ENCODE measurements at places on chromosomes 5 and 9.

DNA sequence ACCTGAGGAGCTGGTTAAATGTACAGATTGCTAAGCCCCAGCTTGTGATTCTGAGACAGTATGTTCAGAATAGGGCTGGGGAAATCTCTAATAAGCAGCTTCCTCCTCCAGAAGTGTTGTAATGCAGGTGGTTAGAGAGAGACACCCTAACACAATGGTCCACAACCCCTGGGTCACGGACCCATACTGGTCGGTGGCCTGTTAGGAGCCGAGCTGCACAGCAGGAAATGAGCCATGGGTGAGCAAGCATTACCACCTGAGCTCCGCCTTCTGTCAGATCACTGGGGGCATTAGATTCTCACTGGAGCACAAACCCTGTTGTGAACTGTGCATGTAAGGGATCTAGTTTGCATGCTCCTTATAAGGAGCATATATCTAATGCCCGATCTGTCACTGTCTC is 61.8 kb downstream of the SLC36A1 start:
- DNase-seq, result no peak

GRCh38 chr5:121968910-121969607 is 7.3 kb downstream of the SRFBP1 start:
- DNase-seq, result peak; percentile 99

GRCh38 chr9:115694991-115695390 is 458.6 kb upstream of the PAPPA start:
- peak; percentile 39 for DNase-seq

- no peak for DNase-seq
These were observed 12.1 kb upstream of the WDR5 start for GRCh38 chr9:134123764-134124128.

DNA sequence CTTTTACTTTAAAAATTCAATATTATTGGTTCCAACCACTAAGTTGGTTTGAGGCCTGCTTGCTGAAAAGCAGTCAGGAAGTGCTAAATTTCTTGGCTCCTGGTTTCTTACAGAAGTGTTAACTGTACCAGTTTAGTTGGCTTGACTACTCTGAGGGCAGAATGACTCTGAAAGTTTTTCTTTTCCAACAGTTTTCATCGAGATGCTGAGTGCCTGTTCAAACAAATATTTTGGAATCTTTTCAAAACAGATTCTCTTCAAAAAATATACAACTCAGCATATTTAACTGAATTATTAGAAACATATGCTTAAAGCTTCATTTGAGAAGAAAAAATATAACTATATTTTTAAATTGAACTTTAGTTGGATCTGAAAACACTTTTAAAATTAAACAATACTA is 37.0 kb downstream of the SLC38A9 start:
- DNase-seq, result no peak

DNA sequence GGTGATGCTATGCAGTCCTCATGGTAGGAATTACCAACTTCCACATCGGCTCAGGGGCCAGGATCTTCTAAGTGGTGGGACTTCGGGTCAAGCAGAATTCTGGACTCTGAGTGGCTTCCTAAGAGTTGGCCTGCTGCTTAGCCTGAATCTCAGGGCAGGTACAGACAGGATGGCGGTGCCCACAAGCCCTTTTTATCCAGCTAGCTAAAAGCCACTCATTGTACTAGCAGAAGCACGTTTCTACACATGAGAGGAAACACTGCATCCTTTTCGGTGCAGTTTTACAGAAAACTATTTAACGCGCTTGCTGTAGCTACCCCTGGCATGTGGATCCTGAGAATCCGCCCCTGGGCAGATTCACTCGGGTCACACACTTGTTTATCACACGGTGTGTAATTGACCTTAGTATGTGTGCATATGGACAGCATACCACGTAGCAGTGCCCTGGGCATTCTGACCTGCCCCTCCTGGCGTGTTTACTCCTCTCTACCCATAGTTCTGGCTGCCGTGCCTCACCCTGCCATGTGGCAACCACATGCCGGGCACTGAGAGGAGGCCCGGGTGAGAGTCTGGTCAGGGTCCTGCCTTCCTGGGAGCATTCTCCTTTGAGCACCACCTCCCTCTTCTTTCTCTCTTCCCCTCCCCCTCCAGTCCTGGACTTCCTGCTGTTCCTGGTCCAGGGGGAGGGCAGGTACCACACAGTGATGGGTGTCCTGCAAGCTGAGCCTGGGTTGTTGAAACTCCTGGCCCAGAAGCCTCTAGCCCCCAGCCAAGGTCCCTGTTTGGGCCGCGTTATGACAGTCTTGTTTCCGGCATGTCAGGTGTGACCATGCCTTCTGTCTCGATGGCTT is 65.9 kb downstream of the DAB2IP start:
- DNase-seq, result no peak

DNA sequence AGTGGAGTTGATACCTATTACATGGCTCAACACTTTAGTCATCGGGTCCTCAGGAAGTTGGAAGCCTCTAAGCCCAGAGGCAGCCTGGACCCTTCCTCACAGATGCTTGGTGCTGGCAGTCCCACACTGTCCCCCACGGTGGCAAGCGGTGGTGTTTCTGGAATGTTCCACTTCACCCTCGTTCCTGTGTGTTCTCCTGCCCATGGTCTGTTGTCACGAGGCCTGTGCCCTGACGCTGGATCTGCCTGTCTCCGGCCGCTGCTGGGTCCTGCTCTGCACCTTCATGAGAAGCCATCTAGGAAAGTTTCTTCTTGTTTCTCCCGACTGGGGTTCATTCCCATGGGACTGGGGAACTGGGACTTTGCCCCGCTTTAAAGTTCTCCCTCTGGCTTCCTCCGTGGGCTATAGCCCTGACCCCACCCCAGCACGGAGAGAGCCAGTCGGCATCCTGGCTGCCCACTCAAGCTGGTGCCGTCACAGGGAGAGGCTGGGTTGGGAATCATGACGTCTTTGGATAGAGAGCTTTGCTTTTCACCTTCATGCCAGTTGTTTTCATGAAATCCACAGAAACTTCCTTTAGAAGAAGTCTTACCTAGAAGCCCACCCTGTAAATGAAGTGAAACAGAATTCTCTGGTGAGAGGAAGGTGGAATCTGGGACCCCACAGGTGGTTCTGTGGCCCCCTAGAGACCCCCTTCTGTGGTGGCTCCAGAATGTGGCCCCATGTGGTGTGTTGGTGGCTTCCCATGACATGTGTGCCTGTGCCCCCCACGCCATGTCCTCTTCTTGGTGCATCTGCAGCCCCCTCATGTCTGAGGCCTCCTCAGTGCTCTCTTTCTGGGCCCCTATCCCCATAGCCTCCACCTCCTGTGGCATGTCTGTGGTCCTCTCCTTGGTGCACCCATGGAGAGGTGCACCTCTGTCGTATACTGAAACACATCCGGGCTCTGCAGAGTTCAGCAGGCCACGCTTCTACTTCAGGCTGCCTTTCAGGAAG is 43.8 kb downstream of the TRIP13 start:
- DNase-seq, result no peak

- no peak for DNase-seq
These were observed 547.3 kb upstream of the ZNF608 start for GRCh38 chr5:125293726-125294125.

DNA sequence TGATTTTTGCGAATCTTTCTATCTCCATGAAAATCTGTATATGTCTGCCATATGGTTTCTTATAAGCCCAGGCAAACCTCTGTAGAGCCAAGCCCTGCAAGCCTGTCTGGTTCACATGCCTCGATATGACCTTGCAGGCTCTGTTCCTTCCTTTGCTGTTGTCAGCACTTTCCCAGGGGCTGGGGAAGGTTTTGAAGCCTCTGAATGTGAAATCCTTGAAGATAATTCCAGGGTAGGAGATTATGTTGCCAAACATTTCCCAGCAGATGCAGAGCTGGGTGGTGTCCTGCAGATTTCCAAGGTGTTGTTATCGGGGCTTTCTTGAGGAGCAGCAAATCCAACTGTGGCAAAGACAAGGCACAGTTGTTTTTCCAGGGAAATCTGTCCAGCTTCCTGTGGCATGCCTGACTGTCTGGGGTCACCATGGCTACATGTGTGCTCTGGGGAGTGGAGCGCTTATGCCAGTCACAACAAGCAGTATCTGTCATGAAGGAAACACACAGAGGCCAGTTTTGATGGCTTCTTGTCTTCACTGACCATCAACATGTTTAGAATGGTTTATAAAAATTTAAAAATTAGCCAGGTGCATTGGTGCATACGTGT is 60.7 kb upstream of the RPS23 start:
- DNase-seq, result no peak

- no peak for DNase-seq
These were observed 1.3 kb downstream of the SEMA6A start for GRCh38 chr5:116573279-116573701.

GRCh38 chr9:124284237-124284831 is 26.6 kb downstream of the NEK6 start:
- no peak for DNase-seq

DNA sequence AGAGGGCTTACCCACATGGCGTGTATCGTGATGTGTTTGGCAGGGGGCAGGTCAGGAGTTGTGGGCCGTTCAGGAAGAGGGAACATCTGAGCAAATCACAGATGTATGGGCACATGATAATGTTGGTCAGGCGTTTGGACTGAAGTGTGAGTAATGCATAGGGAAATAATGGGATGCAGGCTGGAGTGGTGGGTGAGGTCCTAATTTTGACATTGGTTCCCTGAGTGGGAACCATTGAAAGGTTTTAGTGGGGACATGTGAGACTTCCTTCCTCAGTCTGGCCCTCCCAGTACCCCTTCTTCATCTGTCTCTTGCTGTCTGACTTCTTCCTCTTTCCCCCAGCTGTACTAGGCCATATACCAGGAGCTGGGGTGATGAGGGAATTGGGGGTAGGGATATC is 7.6 kb downstream of the OTULIN start:
- DNase-seq, result no peak

GRCh38 chr5:170297589-170298462 is at the start of gene LCP2:
Gene LCP2, minus strand, starts transcription at chr5:170297777. Its CDS starts 166 bp downstream, at chr5:170297611.
- no peak for DNase-seq

- DNase-seq, result peak; percentile 31
These were observed at the start of gene ANKDD1B for GRCh38 chr5:75611311-75612225. Gene ANKDD1B, plus strand, starts transcription at chr5:75611453. Its CDS starts 182 bp downstream, at chr5:75611635.

- DNase-seq, result no peak
These were observed 70.3 kb upstream of the EPB41L4B start for GRCh38 chr9:109391176-109391575.

- DNase-seq, result no peak
These were observed 29.0 kb downstream of the TXNDC8 start for GRCh38 chr9:110308633-110309038.

DNA sequence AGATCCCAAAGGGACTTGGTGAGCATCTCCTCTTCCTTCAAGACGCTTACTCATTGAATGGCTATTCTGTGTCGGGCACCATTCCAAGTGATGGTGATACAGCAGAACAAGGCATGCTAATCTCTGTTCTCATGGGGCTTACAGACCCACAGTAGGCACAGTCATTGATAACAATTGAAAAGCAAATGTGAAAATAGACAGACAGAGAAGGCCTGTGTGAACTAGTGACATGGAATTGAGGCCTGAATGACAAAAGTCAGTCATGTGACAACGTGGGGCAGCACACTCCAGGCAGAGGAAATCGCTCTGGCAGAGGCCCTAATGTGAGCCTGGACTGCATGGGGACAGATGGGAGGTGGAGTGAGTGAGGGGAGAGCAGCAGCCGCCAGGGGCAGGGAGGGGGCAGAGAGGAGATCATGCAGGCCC is 70.7 kb upstream of the CPLX2 start:
- DNase-seq, result peak; percentile 66

- no peak for DNase-seq
These were observed 252.9 kb downstream of the HSPA4 start for GRCh38 chr5:133304707-133305216.
